ENCODE measurements at places on chromosomes 6 and 20. TPM values are rescaled to one million over a fixed set of nuclear protein-coding genes. Genes with fewer than 3 reads are reported as not detected.

Gene LAMP5
- total RNA-seq = 27.4 TPM

Gene MYCT1
- 13.0 TPM for total RNA-seq

DNA sequence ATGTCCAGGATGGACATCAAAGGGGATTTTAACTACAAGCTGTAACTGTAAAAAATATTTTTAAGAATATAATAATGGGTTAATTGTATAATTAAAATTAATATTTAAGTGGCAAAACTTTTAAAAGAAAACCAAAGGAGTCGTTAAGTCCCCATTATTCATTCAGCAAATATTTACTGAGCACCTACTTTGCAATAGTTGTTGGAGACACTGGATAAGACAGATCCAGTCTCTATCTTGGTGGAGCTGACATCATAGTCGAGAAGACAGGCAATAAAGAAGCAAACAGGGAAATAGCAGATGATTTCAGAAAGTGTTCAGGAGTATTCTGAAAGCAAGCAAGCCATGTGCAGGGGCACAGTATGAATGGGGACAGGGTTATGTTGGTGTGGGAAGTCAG, 137.0 kb downstream of the CEBPB start:
- no peak for DNase-seq

DNA sequence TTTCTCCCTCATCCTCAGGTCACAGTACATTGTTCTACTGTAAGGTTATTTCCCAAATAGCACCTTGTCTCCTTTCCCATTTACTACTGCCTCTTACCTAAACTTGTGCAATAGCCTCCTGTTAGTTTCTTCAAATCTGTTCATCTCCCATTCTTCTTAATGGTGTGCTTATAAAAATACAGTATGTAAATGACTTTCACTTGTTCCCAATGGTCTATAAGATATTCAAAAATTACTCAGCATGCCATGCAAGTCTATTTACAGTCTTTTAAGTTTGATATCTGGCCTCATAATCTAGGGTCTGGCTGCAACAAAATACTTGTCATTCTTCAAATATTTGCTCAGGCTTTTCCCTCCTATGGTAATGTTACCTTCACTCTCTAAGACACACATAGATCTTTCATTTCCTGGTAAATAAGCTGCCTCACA, 31.5 kb upstream of the RHAG start:
- no peak for DNase-seq

DNA sequence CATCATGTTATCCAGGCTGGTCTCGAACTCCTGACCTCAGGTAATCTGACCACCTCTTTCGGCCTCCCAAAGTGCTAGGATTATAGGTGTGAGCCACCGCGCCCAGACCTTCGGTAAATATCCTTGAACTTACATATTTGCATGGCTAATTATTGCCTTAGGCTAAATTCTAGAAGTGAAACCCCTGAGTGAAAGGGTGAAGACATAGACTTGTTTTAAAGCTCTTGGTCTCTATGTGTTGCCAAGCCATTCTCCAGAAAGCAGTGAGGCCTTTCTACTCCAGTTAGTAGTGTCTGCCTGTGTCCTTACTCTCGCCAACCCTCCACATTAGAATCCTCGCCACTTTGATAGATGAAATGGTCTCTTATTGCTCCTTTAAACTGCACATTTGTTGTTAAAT, 2.6 kb upstream of the NOTCH4 start:
- no peak for DNase-seq

DNA sequence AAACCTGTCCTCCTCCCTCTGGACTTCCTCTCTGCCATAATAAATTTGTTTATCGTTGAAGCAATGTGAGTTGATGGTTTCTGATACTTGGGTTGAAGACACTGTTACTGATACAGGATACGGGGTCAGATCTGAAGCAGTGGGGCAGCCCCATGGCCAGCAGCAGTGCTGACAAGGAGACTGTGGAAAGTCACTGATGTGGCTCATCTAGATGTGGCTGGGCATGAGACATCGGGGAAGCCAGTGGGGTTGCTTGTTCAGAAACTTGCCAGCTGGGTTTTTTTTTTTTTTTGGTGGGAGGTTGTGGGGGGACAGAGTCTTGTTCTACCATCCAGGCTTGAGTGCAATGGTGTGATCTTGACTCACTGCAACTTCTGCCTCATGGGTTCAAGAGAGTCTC, 2.6 kb upstream of the BPI start:
- DNase-seq = no peak

Gene ROMO1
- 71.4 TPM for total RNA-seq

Gene TSBP1
- total RNA-seq = not detected

GRCh38 chr20:20003031-20003954, 13.9 kb upstream of the NAA20 start:
- DNase-seq = peak; percentile 15

Gene LYRM2
- 30.8 TPM for total RNA-seq

Gene OPRM1
- total RNA-seq = 2.8 TPM

GRCh38 chr20:64176971-64177370, 12.7 kb downstream of the MYT1 start:
- no peak for DNase-seq

Gene TBXT
- not detected for total RNA-seq

- DNase-seq = no peak
These were observed 70.6 kb downstream of the UBE3D start for GRCh38 chr6:82995066-82995465.

Gene LAMA4
- total RNA-seq = 317 TPM

DNA sequence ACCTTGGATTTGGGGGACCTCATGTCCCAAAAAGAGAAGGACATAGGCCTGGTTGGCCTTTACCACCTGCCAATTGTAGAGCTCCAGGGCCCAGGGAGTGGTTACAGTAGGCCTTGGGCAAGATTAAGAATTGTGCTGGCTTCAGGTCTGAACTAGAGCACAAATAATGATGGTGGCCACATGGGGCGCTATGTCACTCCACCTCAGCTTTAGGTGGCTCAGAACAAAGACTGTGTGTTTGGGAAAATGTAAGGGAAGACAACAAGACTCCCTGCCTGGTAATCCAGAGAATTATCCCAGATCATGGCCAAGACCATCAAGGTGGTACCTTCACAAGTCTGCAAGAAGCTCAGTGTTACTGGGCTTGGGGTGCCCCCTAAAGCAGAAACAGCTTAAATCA, 224.9 kb upstream of the OPRM1 start:
- no peak for DNase-seq

- no peak for DNase-seq
These were observed 127.5 kb upstream of the STMND1 start for GRCh38 chr6:16974387-16974673.

DNA sequence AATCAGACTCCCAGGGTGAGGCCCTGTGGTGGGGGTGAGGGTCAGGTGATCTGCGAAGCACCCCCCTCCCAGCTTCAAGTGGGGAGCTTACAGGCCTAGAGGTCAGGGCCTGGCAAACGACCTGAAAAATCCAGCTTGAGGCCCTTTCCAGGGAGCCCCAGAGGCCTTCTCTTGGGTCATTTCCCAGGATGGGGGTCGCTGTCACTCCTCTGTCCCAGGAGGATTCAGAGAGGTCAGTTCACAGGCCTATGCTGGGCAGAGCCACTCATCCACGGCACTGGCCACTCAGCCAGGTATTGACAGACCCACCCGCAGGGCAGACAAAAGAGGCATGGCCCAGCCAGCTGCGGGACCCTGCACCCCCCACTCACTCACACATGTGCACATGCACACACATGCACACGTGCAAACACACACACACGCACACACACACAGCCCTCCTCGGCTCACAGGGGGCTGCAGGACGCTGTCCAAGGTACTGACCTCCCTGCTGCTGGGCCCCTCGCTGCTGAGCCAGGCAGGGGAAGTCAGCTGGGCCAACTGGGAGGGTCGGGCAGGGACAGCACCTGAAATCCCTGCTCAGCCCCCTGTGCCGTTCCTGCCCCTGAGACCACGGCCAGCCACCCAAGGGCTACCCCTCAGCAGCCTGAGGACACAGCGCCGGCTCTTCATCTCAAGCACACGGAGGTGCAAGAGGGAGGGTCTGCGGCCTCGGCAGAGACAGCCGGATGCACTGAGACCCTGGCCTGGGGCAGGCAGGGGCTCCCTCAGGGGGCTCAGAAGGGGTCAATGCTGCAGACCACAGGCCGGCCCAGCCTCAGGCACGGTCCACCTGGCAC, 113.8 kb downstream of the TAF4 start:
- DNase-seq = no peak

Gene RIN2
- total RNA-seq = 32.0 TPM

- no peak for DNase-seq
These were observed 2.5 kb downstream of the C20orf202 start for GRCh38 chr20:1205802-1206201.

DNA sequence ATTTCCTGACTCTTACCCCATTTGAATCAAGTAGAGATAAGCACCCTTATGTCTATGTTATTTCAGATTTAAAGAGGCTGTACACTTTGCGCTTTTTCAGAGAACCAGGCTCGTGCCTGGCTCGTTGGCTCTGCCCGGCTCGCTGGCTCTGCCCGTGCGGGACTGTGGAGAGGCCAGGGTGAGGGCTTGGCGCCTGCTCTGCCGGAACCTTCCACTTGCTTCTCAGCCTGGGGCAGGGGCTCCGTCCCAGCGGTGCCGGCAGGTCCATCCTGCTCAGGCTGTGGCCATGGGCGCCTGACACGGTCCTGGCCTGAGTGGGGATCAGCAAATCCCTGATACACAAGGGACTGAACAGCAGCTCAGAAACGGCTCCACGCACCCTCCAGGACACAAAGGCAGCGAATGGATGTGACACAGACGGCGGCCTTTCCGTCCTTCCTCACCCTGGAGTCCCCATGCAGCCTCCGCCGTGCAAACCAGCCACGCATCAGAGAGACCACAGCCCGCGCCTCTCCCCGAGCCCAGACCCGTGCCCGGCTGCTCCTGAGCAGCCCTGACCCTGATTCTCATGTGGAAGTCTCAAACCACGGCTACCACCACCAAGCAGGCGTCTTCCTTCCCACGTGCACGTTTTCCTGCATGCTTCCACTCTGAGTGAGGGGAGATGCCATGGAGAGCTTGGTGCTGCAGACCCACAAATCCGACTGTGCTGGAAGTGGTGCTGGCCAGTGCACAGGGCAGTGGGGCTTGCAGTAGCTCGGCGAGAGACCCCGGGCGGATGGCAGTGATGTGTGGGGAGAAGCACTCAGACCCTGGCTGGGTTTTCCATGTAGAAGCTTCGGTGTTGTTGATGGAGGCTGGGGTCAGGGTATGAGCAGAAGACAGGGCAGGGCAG, 233.9 kb downstream of the ERMARD start:
- no peak for DNase-seq

Gene MOG
- 82.9 TPM for total RNA-seq

DNA sequence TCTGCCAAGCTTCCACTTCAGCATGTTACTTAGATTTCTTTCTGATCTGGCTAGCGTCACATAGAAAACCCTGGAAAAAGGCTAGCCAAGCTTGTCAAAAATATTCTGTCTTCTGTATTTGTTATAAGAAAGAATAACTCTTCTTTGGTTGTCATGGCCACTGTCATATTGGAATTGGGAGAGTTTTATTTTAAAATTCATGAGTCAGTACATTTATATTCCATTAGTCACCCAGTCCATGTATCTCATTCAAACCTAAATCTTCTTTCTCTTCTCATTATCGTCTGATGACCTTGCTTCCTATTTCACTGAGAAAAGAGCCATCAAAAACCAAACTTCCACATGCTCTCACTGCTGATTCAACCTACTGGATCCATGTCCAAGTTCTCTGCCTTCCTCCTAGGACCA, 65.7 kb downstream of the EPM2A start:
- DNase-seq = no peak

DNA sequence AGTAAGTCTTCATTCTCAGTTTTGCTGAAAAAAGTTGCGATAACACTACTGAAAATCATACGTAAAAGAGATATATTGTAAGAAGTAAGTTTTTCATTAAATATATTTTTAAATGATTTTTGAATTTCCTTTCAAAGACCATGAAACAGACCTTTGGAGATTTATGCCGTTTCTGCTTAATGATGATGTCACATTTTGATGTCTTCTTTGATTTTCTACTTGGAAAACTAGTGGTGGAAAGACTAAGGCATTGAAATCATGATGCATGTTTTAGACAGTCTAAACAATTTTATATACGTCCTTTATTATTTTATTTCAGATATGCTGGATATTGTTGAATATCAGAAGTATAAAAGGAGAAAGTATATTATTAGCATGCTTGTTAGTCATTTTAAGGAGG, 33.7 kb downstream of the EYA4 start:
- DNase-seq = no peak

Gene BEND3
- 3.1 TPM for total RNA-seq

DNA sequence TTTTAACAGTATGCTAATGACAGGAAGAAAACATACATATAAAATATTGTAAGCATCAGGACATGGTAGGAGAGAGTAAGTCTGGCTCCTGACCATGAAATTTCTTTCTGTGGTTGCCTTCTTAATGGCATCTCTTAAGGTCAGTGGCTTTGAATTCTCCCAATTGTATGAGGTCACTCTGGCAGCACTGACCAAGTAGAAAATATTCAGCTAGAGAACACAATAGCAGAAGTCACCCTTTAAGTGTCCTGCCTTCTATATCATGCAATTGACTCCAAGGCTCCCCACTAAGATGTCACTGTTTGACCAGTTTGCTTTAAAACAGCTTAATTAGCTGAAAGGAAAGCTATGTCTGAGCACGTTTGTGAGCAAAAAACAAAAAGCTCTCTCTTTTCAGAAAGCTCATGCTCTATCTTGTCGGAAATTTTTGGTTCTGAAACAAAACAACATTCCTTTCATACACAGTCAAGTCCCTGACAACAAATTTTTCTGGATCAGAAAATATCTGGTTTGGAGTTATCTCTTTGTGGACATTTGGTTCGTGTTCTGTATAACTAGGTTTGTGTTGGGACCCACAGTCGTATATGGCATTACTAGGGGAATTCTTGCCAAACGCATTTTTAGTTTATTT, 120.9 kb upstream of the IFNGR1 start:
- no peak for DNase-seq

Gene CRISP2
- total RNA-seq = 0.44 TPM

DNA sequence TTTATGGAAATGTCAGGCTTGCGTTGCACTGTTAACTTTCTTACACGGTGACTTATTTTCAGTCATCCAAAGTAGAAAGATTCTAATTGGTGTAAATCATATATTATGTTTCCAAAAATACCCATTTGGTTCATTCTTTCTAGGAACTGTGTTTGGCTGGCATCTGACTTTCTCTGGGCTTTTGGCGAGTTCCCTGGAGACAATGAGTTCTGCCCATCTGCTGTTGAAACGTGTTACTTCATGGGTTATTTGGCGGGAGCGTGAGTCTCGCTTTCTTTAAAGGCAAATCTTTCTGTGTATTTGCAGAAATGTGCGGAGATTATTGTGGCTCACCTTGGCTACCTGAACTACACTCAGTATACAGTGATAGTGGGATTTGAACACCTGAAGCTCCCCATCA, 29.5 kb downstream of the TMEM181 start:
- no peak for DNase-seq
